ENCODE measurements at places on chromosomes 6 and 20. TPM values are rescaled to one million over a fixed set of nuclear protein-coding genes. Genes with fewer than 3 reads are reported as not detected.
A peak's percentile ranks its signal among the peaks of the same experiment; 100 is the strongest.

GRCh38 chr20:45337367-45338120 lies 10.7 kb downstream of the SDC4 start:
- H3K36me3 ChIP-seq, result no peaks in the 10 kb centered on the region
- peak; percentile 70 for DNase-seq
- peaks cover 16% of the 10 kb centered on the region for H3K4me1 ChIP-seq
- H3K27me3 ChIP-seq, result no peaks in the 10 kb centered on the region

- H3K4me1 ChIP-seq, result no peaks in the 10 kb centered on the region
- H3K27me3 ChIP-seq, result no peaks in the 10 kb centered on the region
- H3K4me3 ChIP-seq, result no peak overlapping the region
- peak; percentile 21 for DNase-seq
- H3K27ac ChIP-seq, result peak overlapping the region; percentile 72
- no peaks in the 10 kb centered on the region for H3K36me3 ChIP-seq
Observed at GRCh38 chr6:154653853-154654252, 79.4 kb upstream of the SCAF8 start.

DNA sequence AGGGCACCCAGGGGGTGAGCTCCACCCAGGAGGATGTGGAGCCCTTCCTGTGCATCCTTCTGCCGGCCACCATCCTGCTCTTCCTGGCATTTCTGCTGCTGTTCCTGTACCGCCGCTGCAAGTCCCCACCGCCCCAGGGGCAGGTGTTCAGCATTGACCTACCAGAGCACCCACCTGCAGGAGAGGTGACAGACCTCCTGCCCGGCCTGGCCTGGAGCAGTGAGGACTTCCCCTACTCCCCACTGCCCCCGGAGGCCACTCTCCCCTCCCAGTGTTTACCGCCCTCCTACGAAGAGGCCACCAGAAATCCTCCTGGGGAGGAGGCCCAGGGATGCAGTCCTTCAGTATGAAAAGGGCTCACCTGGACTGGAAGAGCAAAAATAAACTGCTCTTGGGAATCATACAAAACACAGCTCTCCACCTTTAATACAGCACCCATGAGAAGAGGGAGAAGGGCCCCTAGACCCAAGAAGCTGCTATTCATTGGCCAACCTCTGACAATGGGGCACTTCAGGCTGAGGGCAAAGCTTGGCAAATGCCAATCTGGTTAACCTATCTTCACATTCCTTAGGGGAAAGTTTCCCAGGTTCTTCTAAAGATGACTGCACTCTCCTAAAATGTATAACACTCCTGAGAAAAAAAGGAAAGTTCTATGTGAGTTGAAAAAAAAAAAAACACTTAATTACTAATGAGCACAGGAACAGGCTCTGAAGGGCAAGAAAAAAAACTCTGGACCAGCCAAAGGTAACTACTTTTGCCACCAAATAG lies 5.0 kb downstream of the SMIM28 start:
- H3K27me3 ChIP-seq, result no peaks in the 10 kb centered on the region
- no peaks in the 10 kb centered on the region for H3K36me3 ChIP-seq
- no peak overlapping the region for H3K27ac ChIP-seq
- DNase-seq, result no peak
- H3K4me3 ChIP-seq, result no peak overlapping the region

DNA sequence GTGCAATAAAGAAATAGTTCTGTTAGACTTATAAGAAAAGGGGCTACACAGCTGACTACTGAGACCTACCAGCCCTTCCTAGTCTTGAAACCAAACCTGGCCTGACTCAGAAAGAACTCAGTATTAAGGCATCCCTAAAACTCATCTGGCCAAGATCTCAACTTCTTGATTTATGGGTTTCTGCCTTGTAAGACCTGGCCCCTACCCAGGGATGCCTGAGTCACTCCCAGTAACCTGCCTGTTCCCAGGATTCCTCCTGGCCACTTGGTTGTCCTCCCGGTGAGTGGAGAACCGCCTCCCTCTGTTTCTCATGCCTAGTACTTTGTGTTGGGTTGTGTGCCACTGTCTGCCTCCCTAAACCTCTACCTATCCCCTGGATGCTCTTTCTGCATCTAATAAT lies 189.4 kb upstream of the PREP start:
- H3K4me1 ChIP-seq, result peaks cover 5% of the 10 kb centered on the region
- H3K36me3 ChIP-seq, result no peaks in the 10 kb centered on the region
- H3K4me3 ChIP-seq, result no peak overlapping the region
- H3K27ac ChIP-seq, result no peak overlapping the region
- DNase-seq, result peak; percentile 85

GRCh38 chr6:86203044-86203443 lies 560.4 kb upstream of the SYNCRIP start:
- no peak for DNase-seq
- no peak overlapping the region for H3K4me3 ChIP-seq
- H3K4me1 ChIP-seq, result no peaks in the 10 kb centered on the region
- H3K36me3 ChIP-seq, result no peaks in the 10 kb centered on the region
- H3K27me3 ChIP-seq, result no peaks in the 10 kb centered on the region
- H3K27ac ChIP-seq, result no peak overlapping the region

DNA sequence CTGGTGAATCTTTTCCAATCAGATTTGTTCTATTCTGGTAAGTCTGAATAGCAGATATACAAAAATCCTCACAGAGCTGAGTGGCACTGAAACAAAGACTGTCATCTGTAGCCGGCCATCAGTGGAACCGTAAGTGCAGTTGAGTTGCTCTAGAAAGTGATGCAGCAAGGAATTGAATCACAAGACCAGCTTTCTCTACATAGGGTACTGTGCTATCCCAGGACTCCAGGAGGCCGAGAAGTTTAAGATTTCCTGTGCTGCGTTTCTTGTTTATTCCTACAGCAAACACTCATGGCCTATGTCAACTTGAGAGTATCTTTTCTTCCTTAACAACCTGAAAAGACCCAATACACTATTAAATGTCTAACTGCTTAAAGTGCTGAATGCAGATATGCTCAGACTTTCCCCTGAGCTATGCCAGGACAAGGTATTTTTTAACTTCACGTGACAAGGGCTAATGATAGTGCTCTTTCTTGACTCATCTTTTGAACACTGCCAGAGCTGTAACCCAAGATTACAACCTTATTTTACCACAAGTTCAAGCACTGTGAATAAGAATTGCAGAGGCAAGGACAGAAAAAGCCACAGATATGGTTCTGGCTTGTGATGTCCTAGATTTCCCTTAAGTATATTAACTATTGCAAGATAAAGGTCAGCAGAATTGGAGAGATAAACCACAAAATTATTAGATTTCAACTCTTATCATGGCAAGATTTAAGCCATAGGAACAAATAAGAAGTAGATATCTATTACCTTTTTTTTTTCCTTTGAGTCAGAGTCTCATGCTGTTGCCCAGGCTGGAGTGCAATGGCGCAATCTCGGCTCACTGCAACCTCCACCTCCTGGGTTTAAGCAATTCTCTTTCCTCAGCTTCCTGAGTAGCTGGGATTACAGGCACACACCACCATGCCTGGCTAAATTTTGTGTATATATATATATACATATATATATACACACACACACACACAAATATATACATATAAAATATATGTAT lies 71.6 kb downstream of the GJA1 start:
- DNase-seq, result no peak
- no peak overlapping the region for H3K4me3 ChIP-seq
- H3K4me1 ChIP-seq, result no peaks in the 10 kb centered on the region
- no peaks in the 10 kb centered on the region for H3K36me3 ChIP-seq
- peak overlapping the region; percentile 12 for H3K27ac ChIP-seq
- H3K27me3 ChIP-seq, result no peaks in the 10 kb centered on the region

DNA sequence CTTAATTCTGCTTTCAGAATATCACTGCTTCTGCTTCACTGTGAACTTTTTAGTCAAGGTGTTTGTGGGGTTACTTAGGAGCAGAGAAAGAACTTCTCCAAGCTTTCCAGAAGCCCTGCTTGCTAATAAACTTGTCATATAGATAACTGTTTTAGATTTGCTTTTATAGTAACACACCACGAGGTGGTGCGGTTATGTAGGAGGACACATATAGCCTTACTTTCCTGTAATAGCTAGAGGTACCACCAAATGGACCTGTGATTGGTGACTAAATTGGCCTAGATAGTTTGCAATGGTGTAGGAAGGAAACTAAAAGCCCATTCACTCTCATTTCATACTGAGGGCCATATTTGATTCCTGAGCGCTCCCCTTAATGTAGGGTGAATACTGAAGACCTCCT lies 52.3 kb upstream of the BCLAF1 start:
- no peak for DNase-seq
- H3K4me1 ChIP-seq, result no peaks in the 10 kb centered on the region
- H3K4me3 ChIP-seq, result no peak overlapping the region
- H3K36me3 ChIP-seq, result no peaks in the 10 kb centered on the region

GRCh38 chr6:136647363-136647852 lies 97.2 kb upstream of the MAP7 start:
- no peaks in the 10 kb centered on the region for H3K4me1 ChIP-seq
- H3K4me3 ChIP-seq, result no peak overlapping the region
- no peaks in the 10 kb centered on the region for H3K36me3 ChIP-seq
- DNase-seq, result peak; percentile 21
- H3K27ac ChIP-seq, result peak overlapping the region; percentile 40

- no peaks in the 10 kb centered on the region for H3K27me3 ChIP-seq
- H3K4me3 ChIP-seq, result no peak overlapping the region
- no peak for DNase-seq
- H3K27ac ChIP-seq, result no peak overlapping the region
- H3K36me3 ChIP-seq, result no peaks in the 10 kb centered on the region
Observed at GRCh38 chr20:4811661-4812181, 90.0 kb downstream of the PRND start.

DNA sequence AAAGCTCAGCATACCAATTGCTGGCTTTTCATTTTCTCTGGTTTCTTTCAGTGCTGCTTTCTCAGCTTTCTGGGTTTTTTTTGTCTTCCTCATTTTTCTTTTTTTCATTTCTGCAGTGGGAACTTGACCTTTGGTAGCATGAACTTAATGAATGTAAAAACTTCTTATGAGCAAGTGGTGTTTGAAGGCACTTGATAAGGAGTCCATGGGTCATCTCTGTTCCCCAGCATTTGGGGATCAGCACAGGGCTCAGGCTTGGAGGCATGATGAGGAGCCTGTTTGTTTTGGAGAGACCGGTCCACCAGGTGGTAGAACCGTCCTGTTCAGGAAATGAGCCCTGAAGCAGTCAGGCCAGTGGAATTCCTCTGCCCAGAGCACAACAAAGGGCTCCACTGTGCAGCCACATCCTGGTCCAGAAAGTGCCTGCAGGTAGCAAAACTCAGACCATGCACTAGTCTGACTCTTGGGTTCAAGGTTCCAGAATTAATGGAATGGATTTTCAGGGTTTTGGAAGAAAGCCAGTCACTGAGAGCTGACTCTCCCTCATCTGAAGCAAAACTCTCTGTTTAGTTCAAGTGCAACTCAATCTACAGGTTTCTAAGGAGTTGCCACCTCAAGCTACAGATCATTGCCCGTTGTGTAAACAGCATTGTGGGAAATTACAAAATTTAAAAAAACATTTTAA lies 52.3 kb upstream of the ADGRF1 start:
- H3K4me3 ChIP-seq, result no peak overlapping the region
- no peaks in the 10 kb centered on the region for H3K4me1 ChIP-seq
- no peak for DNase-seq
- H3K27ac ChIP-seq, result no peak overlapping the region
- no peaks in the 10 kb centered on the region for H3K36me3 ChIP-seq
- no peaks in the 10 kb centered on the region for H3K27me3 ChIP-seq

- H3K27ac ChIP-seq, result peak overlapping the region; percentile 87
- no peaks in the 10 kb centered on the region for H3K36me3 ChIP-seq
- no peak overlapping the region for H3K4me3 ChIP-seq
- H3K4me1 ChIP-seq, result no peaks in the 10 kb centered on the region
- H3K27me3 ChIP-seq, result no peaks in the 10 kb centered on the region
Observed at GRCh38 chr6:44022671-44023352, 104.4 kb downstream of the MRPL14 start.

DNA sequence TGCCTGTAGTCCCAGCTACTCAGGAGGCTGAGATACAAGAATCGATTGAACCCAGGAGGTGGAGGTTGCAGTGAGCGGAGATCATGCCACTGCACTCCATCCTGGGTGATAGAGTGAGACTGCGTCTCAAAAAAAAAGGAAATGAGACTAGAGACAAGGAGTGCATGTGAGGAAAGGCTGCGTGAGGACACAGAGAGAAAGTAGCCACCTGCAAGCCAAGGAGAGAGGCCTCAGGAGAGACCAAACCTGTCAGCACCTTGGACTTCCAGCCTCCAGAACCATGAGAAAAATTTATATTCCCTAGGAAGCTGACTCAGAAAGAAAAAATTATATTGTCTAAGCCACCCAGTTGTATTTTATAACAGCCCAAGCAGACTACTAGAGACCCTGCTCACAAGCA lies 7.4 kb upstream of the BEND3 start:
- DNase-seq, result no peak
- H3K36me3 ChIP-seq, result no peaks in the 10 kb centered on the region
- H3K27me3 ChIP-seq, result no peaks in the 10 kb centered on the region
- H3K4me1 ChIP-seq, result no peaks in the 10 kb centered on the region
- H3K4me3 ChIP-seq, result no peak overlapping the region

GRCh38 chr6:148845464-148845863 lies 98.6 kb downstream of the UST start:
- H3K36me3 ChIP-seq, result no peaks in the 10 kb centered on the region
- H3K4me1 ChIP-seq, result no peaks in the 10 kb centered on the region
- DNase-seq, result no peak
- no peak overlapping the region for H3K4me3 ChIP-seq
- H3K27me3 ChIP-seq, result no peaks in the 10 kb centered on the region
- no peak overlapping the region for H3K27ac ChIP-seq

DNA sequence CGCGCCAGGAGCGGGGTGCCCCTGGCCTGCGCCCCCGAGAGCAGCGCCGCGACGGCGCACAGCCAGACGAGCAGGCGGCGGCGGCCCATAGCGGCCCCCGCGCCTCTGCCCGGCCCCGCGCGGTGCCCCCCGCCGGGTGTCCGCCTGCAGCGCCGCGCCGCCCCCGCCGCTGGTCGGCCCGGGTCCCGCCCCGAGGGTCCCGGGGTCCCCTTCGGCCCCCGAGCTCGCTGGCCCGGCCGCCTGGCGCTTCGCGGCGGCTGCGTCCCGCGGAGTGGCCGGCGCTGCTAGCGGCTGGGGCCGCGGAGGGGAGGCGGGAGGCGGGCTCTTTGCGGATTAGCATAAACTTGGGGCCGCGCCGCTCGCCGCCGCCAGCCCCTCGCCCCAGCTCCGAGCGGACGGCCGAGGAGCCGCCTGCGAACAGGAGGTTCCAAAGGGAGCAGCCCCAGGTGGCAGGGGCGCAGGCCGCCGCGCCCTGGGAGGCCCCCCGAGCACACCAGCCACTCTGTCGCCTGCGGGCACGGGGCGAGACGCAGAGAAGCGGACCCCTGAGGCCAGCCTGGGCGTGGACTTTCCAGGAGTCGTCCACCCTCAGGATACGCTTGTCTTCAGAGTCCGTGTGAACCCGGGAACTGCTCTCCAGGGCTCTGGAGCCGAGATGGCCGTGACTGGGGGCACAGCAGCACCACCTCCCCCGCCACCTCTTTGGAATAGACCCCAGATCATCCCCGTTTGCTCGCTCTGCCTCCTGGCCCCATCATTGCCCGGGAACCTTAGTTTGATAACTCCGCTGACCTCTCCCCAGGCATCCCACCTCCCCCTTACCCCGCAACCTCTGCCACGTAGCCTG lies at the start of gene EMILIN3:
Gene EMILIN3 (minus strand): TSS at position 273 of the 847 bp plus-strand sequence. CDS start 184 bp downstream, at position 89.
- no peak within 1 kb of the TSS for H3K27ac ChIP-seq
- H3K36me3 ChIP-seq, result no peaks in the 10 kb centered on the region
- no peak within 1 kb of the TSS for H3K4me3 ChIP-seq
- no peaks in the 10 kb centered on the region for H3K27me3 ChIP-seq
- peaks cover 5% of the 10 kb centered on the region for H3K4me1 ChIP-seq

GRCh38 chr6:136696238-136696637 lies 96.0 kb downstream of the MAP3K5 start:
- H3K4me1 ChIP-seq, result no peaks in the 10 kb centered on the region
- no peak overlapping the region for H3K27ac ChIP-seq
- no peaks in the 10 kb centered on the region for H3K27me3 ChIP-seq
- no peak overlapping the region for H3K4me3 ChIP-seq
- peak; percentile 29 for DNase-seq
- H3K36me3 ChIP-seq, result no peaks in the 10 kb centered on the region

TMC2 gene
- not detected for total RNA-seq

PLN gene
- 45.2 TPM for total RNA-seq

MAP3K7 gene
- total RNA-seq, result 23.8 TPM

CLPSL2 gene
- not detected for total RNA-seq

MAN1A1 gene
- 30.0 TPM for total RNA-seq

GPANK1 gene
- 14.1 TPM for total RNA-seq

Data from uterus (tissue), 4 donors.